ENCODE measurements at places on chromosomes 3 and 15.

GRCh38 chr3:12574661-12575060 is 17.8 kb downstream of the MKRN2 start:
- DNase-seq = no peak

DNA sequence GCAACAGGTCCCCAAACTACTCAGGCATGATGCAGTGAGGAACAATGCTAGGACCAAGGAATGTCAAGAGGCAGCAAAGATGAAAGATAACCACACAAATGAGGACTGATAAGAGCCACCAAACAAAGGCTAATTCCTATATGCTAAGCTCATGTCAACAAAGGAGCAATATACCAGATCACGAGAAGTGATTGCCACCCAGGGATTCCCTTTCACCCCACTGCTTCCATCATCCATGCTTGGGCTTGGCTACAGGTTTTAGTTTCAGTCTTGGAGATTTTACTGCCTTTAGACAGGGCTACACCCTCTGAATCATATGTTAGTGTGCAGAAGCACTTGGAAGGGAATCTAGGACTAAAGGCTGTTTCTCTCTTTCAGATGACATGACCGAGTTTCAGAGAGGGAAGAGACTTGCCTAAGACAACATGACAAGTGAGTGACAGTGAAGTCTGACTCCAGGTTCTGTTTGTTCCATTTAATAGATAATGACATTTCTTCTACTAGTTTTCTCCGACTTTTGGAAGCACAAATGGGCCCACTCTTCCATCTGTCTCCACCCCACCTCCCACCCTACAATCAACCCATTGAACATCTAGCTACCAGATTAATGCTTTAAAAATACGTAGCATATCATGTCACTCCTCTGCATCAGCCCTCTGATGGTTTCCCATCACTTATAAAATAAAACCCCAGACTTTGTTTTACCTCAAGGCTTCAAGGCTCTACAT is 173.5 kb upstream of the LRRN1 start:
- no peak for DNase-seq

GRCh38 chr3:105809208-105809888 is 59.5 kb downstream of the CBLB start:
- DNase-seq = no peak

DNA sequence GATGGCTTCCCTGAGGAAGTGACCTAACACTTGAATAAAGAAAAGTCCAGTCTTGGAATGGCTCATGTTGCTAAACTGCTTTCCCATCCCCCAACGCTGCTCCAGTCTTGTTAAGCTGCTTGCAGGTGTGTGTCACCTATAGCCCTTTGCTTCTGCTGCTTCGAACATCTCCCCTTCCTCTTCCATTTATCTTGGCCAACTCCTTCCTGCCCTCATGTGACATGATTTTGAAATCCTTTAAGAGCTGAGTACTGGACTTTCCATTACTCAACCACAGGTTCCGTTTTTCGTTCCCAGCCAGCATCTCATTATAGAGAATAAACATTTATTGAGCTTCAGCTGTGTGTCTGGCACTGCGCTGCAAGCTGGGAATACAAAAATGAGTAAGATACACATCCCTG is 1.7 kb downstream of the ATG7 start:
- no peak for DNase-seq

GRCh38 chr15:77781946-77782240 is 149.2 kb upstream of the LINGO1 start:
- no peak for DNase-seq

DNA sequence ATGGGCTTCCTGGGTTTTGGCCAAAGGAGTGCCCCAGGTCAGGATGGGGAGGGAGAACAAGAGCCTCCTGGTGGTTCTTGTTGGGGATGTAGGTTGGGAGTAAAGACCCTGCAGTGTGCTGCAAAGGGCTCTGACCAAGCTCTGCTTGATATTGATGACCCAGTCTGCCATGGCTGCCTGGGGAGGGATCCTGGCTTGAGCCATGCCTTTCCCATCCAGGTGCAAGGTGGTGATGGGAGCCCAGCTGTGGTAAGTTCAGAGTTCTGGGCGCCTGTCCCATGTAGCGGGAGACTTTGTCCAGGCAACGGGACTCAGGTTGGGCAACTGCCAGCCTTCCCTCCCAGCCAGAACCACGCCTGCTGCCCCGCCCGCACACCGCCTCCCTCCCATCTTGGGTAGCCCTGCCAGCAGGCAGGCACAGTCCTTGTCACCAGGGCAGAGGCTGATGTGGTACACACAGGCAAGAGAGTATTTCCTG is 2.6 kb downstream of the GNAI2 start:
- DNase-seq = no peak

DNA sequence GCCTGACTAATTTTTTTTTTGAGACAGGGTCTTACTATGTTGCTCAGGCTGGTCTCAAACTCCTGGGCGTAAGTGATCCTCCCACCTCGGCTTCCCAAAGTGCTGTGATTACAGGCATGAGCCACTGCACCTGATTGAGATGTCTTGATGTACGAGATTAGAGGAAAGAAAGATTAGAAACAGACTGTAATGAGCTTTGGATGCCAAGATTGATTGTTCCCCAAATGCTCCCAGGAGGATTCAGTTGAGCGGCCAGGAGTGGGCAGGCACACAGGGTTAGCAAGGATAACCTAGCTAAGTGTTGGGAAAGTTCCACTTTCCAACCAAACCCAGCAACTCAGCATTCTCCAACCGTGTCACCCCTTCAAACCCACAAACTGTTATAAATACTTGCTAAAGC is 63.7 kb downstream of the SRGAP3 start:
- DNase-seq = no peak

Measured in stimulated activated CD8-positive, alpha-beta memory T cell treated with anti-CD3 and anti-CD28 coated beads, Interleukin-2, amount 100 ng/mL, for 48 hours (primary cell).